Breast epithelium (tissue), 4 donors: ENCODE measurements at places on chromosomes 2 and 18.

GRCh38 chr18:41621177-41621576 lies 333.9 kb upstream of the PIK3C3 start:
- DNase-seq = no peak

- DNase-seq = no peak
Observed at GRCh38 chr18:7821784-7822183, 254.7 kb downstream of the PTPRM start.

- DNase-seq = no peak
Observed at GRCh38 chr18:27942706-27943105, 234.2 kb downstream of the CDH2 start.

DNA sequence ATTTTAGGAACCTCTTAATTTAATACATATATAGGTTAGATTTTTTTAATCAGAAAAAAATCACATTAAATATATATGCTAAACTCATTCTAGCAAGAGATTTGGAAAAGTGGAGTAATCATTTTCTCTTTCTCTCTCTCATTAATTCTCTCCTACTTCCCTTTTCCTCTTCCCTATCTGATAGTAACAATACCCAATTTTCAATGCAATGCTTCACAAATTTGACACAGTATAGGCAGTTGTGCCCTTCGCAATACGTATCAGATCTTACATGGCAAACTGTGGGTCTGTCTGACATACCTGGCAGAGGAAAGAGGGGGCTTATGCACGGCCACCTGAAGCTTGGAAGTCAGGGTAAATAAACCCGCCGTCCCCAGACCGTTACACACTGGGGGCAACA lies 444.3 kb downstream of the NBAS start:
- DNase-seq = no peak

- DNase-seq = no peak
Observed at GRCh38 chr2:210559182-210559581, 2.8 kb downstream of the CPS1 start.

DNA sequence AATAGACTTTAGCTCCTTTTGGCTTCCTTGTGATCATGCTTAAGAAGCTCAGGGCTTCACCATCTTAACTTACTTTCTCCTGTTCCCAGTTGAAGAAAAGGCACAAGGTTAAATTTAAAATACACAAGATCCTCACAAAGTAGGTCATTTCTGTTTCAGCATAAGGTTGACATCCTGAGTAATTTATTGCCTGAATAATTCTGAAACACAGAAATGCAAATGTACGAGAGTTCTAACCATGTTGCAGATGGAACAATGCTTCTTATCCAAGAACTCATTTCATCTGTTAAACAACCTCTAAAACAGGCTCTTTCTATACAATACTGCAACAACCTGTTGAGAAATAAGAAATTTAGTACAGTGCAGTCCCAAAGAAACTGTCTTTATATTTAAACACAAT lies 395.2 kb downstream of the BCL11A start:
- no peak for DNase-seq

- DNase-seq = no peak
Observed at GRCh38 chr18:45820106-45820745, 5.2 kb upstream of the SIGLEC15 start.

- DNase-seq = no peak
Observed at GRCh38 chr2:127630864-127631540, 15.0 kb upstream of the GPR17 start.

DNA sequence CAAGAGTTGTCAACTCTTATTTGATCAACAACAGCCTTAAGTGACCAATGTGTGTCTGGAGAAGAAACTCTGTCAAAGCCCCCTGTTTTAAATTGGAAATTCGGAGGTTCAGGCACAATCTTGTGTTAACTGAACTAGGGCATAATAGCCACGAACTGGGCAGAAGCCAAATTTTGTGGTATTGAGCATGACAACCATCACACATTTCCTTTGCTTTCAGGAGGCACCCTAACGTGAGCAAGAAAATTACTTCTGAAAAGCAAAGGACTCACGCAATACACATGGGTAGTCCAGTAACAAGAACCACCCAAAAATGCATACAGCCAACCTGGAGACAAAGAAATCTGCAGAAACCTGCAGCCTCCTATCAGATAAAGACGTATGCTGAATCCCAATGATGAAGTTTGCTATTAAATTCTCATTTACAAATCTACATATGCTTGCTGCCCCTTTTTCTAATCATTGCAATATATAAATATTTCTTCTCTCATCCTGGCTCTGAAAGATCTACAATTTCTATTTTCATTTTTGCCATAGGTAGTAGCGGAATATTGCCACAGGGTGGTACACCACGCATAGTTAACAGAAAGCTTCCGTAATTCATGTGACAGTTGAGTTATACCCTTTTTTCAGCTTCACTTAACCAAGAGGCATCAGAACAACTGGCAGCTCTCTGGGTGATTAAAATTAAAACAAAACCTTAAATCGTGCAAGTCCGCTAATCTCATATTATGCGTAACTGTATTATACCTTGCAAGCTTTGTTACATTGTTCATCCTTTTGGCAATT lies 495.8 kb downstream of the NRXN1 start:
- DNase-seq = no peak

GRCh38 chr2:23585273-23586170 lies 200.5 kb downstream of the KLHL29 start:
- no peak for DNase-seq

GRCh38 chr2:172951554-172951953 lies 124.1 kb upstream of the MAP3K20 start:
- no peak for DNase-seq

- no peak for DNase-seq
Observed at GRCh38 chr2:203787979-203788378, 79.6 kb upstream of the CTLA4 start.

DNA sequence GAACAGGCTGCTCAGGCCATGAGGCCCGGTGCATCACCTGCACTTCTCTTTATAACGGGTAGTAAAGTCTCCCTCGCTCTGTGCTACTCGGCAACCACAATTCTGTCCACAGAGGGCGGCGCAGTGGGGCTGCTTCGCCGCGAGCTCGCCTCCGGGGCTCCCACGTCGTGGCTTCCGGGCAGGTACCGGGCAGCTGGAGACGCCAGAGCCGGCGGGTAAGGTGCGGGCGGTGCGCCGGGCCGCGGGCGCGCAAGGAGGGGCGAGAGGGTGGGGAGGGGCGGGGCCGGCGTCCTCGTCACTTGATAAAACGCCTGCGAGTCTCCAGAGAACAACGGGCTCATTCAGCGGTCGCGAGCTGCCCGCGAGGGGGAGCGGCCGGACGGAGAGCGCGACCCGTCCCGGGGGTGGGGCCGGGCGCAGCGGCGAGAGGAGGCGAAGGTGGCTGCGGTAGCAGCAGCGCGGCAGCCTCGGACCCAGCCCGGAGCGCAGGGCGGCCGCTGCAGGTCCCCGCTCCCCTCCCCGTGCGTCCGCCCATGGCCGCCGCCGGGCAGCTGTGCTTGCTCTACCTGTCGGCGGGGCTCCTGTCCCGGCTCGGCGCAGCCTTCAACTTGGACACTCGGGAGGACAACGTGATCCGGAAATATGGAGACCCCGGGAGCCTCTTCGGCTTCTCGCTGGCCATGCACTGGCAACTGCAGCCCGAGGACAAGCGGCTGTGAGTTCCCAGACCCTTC lies at the start of gene ITGA6:
Gene ITGA6, plus strand, starts transcription at position 331 of the 734 bp plus-strand sequence.
- DNase-seq = peak; percentile 62

GRCh38 chr2:45435316-45435715 lies 175.8 kb downstream of the SRBD1 start:
- DNase-seq = no peak

DNA sequence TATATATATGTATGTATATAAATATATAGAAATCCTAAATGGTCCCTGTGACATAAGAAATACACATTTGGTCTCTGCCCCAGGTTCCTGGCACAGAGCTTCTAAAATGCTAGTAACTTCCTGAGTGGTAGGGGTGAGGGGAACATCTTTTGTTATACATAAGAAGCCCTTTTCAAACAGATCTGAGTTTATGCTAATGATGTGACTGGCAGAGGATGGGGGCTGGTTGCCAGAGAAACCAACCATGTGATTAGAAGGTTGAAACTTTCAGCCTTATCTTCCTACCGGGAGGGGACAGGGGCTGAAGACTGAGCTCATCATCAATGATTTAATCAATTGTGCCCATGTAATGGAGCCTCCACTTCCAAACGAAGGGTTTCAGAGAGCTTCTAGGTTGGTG lies 16.3 kb downstream of the MFSD2B start:
- no peak for DNase-seq

GRCh38 chr18:12726774-12727550 lies 24.1 kb downstream of the PSMG2 start:
- DNase-seq = no peak

DNA sequence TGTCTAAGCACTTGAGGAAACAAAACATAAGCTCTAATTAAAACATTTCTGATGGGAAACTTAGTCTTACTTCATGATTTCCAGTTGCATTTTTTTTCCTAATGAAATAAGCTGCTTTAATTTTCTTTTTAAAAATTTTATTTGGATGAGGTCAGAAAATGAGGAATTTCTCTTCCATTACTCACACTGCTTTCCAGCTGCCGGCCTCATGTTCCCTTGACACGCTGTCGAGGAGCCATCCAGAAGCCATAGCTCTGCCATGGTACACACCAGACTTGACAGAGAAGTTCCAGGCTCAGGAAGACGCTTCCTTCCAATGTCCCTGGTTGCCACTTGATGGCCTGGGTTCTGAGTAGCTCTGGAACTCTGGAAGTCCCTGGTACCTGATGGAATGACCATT lies 12.1 kb upstream of the MAPRE2 start:
- DNase-seq = no peak

GRCh38 chr2:9778012-9778411 lies 65.3 kb upstream of the TAF1B start:
- DNase-seq = peak; percentile 57

- no peak for DNase-seq
Observed at GRCh38 chr2:26202981-26203490, 30.1 kb downstream of the GAREM2 start.

DNA sequence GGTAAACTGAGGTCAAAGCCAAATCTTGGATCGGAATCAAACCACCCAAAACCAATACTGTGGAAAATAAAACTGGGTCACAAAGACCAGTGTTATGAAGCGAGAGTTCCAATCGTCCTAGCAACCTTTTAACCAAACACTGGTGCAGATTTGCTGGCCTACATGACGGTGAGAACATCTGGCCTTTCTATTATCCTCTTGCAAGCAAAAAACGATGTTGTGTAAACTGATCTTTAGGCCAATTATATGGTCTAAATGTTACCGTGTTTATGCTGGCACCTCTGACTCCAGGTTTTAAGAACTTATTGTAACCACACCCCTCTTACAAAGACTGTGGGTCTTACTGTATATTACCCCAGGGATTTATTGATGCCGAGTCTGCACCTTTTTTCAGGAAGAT lies 145.9 kb downstream of the GFPT1 start:
- DNase-seq = no peak

DNA sequence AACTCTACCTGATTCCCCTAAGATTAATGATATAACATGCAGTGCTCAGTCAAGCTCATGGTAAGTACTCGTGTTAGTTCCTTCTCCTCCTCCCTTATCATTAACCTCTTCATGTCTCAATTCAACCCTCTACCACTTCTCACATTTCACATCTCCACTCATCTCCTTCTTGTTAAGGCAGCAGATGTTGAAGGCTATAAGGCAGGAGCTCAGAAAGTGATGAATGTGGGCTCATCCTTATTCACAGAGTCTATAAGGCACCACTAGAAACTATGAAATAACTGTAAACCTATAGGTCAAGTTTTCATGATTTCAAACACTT lies 56.0 kb downstream of the CLHC1 start:
- DNase-seq = no peak

DNA sequence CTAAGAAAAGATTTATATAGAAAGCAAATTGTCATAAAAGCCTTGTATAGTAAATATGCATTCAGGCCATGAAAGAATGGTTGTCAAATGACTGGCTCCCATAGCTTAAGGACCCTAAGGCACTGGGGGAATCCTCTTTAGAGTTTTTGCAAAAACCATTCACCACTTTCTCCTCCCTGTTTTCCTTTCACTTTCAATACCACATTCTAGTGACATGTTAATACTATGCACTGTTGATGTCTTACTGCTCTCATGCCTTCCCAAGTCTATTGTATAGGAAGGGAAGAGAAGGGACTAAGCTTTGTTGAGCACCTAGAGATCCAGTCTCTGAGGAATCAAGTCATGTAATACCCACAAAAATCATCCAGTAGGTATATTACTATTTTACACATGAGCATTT lies 383.0 kb upstream of the LRRTM1 start:
- no peak for DNase-seq
